NCI-H2081 (cell line): ENCODE measurements at places on chromosomes 7 and 10.
A peak's percentile ranks its signal among the peaks of the same experiment; 100 is the strongest.

DNA sequence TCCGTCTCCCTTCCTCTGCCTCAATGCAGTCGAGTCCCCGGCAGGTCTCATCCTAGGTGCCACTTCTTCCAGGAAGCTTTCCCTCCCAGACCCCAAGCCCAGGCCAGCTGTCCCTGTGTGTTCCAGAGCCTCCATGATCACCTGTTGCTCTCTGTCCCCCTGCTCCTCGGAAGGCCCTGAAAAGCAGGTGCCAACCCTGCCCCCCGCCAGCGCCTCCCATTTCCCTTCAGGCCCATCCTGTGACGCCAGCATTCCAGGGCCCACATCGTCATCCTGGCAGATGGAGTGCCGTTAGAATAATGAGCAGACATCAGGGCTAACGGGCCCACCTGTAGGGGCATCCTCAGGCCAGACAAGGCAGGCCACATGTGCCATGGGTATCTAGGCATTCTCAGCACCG lies 253.0 kb upstream of the PPP2R2D start:
- DNase-seq, result no peak

GRCh38 chr10:101217450-101218281 lies 11.6 kb downstream of the LBX1 start:
- peak; percentile 53 for DNase-seq

- DNase-seq, result no peak
Measured at GRCh38 chr7:55056577-55057480, 38.0 kb downstream of the EGFR start.

DNA sequence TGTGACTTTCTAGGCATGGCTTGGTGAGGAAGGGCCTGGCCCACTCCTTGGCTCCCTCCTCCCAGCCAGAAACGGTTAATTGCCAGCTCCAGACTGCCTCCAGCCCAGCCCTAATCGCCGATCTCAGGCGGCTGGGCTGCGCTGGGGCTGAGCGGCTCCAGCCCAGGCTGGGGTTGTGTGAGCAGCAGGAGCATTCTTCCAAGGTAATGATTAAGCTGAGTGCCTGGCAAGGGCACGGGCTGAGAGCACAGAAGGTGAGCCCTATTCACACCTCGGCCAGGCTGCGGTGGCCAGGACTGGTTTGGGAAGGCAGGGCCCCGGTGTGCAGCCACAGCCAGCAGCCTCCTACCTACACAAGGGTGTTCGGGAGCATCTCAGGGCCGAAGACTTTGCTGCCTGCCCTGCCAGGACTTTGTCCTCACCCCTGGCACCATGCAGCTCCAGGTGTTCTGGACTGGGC lies at the start of gene TMEM72:
Gene TMEM72 (plus strand): TSS at position 257 of the 460 bp plus-strand sequence. CDS start 176 bp downstream, at position 433.
- DNase-seq, result no peak

GRCh38 chr7:14144538-14144937 lies 155.1 kb upstream of the ETV1 start:
- peak; percentile 59 for DNase-seq

DNA sequence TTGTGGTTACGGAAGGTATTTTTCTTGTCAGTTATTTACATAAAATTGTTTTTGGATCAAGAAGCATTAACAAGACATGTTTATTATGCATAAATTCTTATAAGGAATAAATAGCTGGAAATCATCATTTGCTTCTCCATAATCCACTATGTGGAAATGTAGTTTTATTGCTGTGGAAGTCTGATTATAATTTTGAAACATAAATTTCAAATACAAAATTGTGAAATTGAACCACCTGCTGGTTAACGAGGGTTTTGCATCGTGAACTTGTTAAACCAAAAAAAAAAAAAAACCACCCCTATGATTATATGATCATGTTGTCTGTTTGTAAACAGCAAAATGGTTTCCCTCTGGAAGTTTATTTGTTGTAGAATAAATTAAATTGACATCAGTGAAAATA lies 25.9 kb downstream of the ABRAXAS2 start:
- peak; percentile 1 for DNase-seq

DNA sequence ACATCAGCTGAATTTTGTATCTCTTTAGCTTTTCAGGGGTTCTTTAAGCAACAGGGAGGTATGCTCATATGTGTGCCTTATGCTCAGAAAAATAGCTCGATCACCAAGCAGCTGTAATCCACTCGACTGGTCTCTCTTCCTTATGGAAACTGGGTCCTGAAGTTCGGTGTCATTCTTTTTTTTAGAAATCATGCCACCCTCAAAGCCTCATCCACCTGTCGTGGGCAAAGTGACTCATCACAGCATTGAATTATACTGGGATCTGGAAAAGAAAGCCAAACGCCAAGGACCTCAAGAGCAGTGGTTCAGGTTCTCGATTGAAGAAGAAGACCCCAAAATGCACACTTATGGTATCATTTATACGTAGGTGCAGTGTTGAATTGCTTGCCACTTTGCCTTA lies 83.6 kb downstream of the FANK1 start:
- no peak for DNase-seq

GRCh38 chr7:33145156-33145555 lies 15.8 kb downstream of the BBS9 start:
- DNase-seq, result no peak

GRCh38 chr7:24668927-24669635 lies 88.2 kb downstream of the GSDME start:
- no peak for DNase-seq

GRCh38 chr10:36716291-36716690 lies 409.1 kb upstream of the ANKRD30A start:
- no peak for DNase-seq

DNA sequence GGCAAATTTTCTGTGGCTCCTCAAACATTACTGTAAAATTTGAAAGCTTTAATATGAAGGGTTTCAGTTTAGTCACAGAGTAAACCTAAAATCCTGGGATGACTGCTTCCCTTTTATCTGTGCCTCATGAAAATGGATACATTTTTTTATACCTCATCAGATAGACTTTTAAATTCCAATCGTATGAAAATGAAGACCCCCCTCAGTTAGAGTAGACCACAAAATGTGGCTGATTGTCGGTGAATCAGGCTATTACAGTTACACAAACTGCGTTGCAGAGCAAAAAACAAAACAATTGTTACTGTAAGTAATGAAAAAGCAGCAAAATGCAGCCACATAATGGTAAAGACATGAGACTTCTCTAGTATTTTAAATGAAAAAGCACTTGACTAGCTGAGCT lies 296.2 kb downstream of the CNTNAP2 start:
- DNase-seq, result no peak

DNA sequence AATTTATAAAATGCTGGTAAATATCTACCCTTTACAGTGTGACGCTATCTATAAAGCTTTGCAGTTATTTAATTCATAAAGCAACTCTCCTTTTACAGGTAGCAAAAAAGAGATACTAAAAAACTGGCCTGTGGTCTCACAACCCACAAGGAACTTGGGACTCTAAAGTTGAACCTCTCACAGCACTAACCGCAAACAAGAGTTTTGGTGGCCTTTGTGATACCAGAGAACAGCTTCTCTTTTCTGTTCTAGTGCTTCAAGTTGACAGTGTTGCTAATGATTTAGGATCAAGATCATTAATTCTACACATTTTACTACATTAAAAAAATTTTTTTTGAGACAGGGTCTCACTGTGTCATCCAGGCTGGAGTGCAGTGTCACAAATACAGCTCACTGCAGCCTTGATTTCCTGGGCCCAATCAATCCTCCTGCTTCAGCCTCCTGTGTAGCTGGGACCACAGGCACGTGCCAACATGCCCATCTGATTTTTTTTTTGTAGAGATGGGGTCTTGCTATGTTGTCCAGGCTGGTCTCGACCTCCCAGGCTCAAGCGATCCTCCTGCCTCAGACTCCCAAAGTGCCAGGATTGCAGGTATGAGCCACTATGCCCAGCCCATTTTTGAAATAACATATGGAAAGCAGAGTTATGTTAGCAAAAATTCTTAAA lies 56.0 kb upstream of the ST8SIA6 start:
- no peak for DNase-seq

GRCh38 chr7:101265622-101266516 lies 21.0 kb upstream of the FIS1 start:
- no peak for DNase-seq

DNA sequence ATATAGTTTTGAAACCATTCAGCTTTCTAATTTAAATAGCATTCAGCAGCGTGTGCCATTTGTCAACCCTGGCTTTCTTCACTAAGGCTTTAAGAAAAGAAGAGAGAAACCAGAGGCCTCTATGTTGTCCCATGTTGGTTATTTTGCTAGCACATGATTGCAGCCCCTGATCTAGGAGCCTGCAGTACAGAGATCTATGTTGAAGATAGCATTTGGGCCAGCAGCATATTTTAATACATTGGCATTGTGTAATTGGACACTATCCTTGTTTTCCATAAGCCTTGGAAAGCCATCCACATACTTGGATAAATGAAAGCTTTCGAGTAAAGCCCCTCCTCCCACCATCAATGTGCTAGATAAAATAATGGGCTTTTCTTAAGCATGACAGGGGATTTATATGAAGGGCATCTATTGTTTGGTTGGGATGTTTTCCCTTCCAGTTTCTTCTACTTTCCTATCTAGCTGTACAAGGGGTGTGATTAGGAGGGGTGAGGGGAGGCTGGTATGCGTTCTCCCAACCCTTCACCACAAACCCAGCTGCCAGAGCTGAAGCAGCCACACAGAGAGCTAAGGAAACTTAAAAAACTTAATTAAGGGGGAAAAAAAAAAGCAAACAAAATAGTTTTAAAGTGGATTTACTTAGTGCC lies 23.1 kb upstream of the SDHAF3 start:
- DNase-seq, result no peak

GRCh38 chr10:7337431-7338171 lies 73.2 kb downstream of the SFMBT2 start:
- DNase-seq, result no peak

DNA sequence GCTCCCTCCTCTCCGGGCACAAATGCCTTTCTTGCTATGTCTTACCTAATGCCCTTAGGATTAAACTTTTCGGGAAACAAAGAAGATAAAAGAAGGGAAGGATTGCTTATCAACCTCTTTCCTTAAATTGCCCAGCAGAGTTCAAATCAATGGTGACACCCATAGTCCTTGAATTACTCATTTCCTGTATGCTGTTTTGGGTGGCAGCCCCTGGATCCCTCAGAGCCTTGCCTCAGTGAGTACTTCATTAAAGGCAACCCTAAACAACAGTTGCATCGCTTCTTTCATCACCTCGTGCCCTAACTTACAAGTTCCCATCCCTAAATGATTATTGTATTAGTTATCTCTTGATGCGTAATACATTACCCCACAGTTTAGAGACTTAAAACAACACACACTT lies 31.6 kb upstream of the WAPL start:
- no peak for DNase-seq

DNA sequence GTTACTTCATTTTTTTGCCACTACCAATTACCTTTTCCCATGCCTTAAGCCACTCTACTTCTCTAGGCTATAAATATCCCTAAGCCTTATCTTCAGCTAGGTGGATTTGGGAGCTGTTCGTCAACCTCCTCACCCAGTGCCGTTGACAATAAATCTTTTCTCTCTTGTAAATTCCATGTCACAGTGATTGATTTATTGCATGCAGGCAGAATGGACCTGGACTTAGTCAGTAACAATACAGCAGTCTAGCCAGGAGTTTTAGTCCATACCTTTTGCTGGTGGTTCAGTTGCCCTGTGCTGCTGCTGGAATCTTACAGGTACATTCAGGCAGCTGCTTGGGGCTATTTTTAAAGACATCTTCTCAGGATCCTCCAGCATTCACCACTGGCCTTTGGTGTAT lies 350.5 kb upstream of the NRG3 start:
- no peak for DNase-seq

DNA sequence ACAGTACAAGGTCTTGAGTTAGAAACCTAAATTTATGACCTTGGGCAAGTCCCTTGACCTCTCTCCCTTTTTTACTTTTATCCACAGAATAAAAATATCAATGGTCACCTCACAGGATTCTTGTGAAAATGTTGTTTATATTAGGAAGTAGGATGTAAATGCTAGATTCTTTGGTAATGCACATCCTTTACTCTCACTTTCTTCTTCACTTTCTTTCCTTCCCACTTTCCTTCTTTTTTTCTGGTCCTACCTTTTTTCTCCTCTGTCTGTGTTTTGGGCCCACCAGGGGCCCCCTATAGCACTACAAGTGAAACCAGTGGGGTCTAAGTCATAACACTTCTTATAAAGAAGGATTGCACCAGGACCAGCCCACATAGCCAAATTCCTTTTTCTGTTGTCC lies 12.1 kb downstream of the RPEL1 start:
- no peak for DNase-seq

GRCh38 chr7:139641337-139641992 lies 118.0 kb downstream of the CLEC2L start:
- DNase-seq, result no peak

DNA sequence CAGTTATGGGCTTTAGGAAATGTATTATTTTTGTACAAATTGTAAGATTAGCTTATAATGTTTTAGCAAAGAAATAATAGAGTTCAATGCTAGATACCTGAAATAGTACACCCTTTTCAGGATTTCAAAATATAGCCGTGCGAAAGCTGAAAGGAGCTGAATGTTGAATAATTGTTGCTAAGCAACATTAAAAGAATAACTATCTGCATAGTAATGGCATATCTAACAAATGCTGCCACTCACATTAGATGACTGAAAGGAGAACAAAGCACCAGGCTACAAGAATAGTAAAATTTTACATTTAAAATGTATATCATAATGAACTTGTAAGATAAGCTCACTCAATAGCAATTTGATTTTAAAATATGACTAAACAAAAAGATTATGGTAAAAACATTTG lies 82.5 kb downstream of the SDHAF3 start:
- no peak for DNase-seq

- no peak for DNase-seq
Measured at GRCh38 chr7:40782836-40783235, 648.0 kb downstream of the SUGCT start.

DNA sequence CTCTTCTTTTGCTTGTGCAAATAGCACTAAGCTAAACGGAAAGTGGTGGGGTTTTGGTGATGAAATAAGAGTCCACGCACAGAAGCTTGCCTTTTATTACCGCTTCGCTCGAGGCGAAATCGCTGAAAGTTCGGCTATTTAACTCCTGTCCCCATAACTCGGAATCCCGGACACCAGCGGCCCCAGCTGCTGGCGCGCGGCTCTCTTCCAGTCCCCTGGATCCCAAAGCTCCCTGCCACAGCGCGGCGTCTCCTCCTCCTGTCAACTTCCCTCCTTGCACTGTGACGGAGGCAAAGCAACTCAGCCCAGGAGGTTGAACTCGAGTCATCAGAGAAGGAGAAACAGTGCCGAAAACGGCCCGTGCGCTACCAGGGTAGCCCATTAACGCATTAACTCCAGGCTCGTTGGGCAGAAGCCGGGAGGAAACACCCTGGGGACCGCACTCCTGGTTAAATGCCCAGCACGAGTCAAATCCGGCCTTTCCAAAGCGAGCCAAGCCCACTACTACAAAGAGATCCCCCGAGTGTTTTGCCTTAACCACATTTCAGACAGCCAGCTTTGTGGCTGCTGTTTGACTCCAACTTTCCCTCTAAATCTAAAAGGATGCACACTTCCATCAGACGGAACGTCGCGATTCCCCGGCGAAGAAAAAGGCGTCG lies 1.3 kb downstream of the SEMA3D start:
- peak; percentile 48 for DNase-seq
